Activated CD4-positive, alpha-beta T cell treated with anti-CD3 and anti-CD28 coated beads, Interleukin-2, amount 50 U/mL, for 24 hours (primary cell): ENCODE measurements at places on chromosomes 1 and 21.

GRCh38 chr1:59150577-59151386 is 146.1 kb upstream of the FGGY start:
- peak; percentile 3 for DNase-seq

DNA sequence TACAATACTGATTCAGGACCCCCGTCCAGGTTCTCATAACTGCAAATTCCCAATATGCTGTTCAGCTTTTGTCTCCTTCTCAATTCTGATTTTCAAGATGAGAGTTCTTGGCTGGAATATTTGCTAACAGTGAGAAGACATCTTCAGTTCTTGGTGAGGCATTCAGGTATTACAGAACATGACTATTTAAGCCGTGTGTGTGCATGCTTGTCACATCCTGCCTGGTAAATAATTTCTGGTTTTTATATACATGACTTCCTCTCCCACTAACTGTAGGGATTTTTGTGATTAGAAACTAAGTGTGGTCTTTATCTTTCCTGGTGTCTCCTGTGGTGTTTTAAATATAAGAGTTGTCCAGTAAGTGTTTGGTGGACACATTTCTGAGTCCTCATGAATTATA is 10.2 kb upstream of the SLC19A2 start:
- DNase-seq, result no peak

DNA sequence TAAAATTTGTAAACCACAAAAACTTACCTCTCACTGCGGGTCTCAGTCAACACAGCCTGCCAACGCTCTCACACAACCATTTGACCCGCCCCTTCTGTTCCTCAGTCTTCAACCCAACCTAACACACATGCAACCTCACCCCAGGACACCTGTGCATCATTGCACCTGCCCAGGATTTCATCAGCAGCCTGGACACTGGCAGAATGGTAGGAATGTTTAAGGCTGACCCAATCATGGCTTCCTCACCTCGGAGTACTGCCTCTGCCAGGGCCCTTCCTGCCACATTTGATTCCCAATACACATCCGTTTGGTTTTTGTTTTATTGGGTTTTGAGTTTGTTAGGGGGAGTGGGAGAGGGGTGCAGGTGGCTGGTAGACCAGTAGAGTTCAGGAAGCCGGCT is 40.7 kb downstream of the TOMM20 start:
- no peak for DNase-seq

DNA sequence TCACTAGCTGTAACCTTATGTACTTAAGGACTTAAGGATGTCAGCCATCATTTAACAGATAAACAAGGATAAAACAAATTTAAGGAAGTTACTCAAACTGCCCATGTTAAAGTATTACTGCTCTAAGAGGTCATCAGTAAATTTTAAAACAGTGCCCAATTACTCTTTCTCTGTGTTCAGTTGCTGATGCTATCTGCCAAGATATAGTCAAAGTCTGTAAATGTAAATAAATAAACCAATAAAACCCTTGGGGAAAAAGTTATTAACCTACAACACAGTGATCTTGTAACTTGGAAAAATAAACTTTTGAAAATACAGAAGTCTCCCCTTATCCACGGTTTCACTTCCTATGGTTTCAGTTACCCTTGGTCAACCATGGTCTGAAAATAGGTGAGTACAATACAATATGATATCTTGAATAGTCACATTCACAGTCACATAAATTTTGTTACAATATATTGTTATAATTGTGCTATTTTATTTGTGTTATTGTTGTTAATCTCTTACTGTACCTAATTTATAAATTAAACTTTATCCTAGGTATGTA is 501.8 kb downstream of the LMO4 start:
- no peak for DNase-seq

- DNase-seq, result no peak
Observed at GRCh38 chr1:169608226-169608625, 21.7 kb downstream of the SELP start.

- DNase-seq, result no peak
Observed at GRCh38 chr1:233015965-233016364, 65.6 kb downstream of the NTPCR start.

DNA sequence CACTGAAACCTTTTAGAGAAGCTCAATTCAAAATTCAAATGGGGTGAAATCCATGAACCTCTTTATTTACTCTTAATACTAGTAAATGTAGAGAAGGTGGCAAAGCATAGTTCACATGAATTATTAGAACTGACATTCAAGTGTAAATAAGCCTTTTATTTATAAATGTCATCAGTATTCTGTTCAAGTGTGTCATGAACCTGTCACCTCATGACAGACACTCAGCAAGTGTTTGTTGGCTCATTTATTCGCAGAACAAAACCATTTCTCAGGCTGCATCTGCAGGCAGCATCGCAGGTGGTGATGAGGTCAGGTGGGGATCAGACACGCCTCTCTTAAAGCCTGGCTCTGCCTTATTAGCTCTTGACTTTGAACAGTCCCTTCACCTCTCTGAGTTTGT is 116.6 kb downstream of the SETD4 start:
- DNase-seq, result no peak

DNA sequence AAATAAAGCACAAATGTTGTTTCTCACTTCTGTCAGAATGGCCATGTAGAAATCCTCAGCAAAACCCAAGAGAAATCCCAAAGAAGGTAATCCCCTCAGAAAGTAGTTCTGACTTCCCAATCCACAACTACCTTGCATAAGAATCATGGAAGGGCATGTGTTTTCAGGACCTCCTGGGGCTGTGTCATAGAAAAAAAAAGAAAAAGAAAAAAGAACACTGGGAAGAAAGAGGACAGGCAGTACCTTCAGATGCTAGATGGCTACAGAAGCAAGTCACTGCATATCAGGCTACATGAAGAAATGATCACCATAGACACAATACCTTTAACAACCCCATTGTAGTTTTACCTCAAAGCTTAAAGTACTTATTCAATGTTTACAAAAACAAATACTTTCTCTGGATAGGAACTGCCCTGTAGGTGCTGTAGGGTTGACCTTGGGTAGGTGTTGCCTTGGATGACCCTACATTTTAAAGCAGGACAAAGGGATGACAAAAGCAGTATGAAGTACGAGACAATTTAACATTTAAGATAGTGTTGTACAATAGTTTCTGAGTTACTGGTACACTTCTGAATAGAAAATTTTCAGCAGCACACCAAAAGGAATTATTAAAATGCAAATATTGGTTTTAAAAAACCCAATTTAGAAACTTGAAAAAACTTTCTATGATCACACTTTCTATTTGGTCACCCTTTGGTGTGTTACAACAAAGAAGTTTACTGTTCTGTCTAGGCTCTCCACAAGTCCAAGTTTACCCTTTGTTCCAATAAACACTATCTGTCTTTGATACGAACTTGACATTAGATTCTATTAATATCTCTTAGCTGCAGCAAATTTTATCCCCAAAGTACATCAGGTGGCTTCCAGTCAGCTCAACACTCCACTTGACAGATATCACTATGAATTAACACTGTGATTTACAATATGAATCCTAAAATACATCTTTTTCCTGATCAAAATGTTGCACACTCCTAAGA is 5.0 kb downstream of the TRIT1 start:
- DNase-seq, result no peak

DNA sequence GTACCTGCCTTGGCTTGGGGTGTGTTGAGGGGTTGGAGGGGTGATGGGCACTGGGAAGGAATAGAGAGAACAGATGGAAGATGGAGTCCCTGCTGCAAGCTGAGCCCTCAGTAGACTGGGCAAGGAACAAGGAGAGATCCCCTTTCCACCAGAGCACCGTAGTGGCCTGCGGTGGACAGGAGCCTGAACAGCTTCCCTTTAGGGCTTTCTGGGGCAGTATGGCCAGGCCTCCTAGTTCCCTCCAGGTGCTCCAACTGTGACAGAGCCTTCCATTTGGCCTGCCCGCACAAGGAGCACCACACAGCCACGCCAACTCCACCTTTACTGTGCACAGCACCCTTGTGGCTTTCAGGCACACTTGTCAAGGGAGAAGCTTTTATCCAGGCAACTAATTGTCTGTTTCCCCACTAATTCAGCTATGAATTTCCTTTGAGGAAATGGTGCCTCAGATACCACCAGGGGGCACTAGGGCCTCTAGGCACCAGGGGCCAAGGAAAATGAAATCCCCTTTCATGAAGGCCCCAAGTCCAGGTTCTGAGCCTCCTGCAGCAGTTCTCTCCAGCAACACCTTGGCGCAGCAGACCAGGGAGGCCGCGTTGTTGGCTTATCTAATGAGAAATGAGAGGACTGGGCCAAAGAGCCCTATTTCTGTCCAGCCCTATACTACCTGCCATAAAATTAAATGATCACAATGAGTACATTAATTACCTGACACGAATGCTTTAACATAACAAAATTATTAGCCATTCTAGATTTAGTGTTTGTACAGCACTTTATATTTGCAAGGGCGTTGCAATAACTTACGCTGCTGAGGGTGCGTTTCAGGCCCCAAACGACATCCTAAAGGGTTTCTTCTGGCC is 23.1 kb upstream of the ERI3 start:
- peak; percentile 28 for DNase-seq

DNA sequence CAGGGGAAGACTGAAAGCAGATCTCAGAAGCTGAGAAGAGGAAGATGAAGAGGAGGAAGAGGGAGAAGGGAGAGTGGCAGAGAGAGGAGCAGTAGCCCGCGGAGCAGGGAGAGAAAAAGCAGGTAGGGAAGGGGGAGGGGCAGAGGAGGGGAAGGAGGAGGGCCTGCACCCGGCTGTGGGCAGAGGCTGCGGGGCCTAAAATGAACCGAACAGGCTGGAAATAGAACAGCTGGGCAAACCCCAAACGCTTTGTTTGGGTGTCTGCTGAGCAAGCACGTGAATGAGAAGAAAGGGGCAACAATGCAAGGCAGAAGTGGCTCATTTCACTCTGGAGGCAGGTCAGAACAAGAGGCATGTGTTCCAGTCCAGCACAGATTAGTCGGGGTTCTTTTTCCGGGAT is 33.5 kb downstream of the KCNC4 start:
- no peak for DNase-seq

- DNase-seq, result no peak
Observed at GRCh38 chr21:31497914-31498313, 153.9 kb upstream of the TIAM1 start.

GRCh38 chr1:226706684-226707083 is 32.4 kb downstream of the ITPKB start:
- no peak for DNase-seq

GRCh38 chr1:167288390-167289074 is 67.8 kb downstream of the POU2F1 start:
- no peak for DNase-seq

DNA sequence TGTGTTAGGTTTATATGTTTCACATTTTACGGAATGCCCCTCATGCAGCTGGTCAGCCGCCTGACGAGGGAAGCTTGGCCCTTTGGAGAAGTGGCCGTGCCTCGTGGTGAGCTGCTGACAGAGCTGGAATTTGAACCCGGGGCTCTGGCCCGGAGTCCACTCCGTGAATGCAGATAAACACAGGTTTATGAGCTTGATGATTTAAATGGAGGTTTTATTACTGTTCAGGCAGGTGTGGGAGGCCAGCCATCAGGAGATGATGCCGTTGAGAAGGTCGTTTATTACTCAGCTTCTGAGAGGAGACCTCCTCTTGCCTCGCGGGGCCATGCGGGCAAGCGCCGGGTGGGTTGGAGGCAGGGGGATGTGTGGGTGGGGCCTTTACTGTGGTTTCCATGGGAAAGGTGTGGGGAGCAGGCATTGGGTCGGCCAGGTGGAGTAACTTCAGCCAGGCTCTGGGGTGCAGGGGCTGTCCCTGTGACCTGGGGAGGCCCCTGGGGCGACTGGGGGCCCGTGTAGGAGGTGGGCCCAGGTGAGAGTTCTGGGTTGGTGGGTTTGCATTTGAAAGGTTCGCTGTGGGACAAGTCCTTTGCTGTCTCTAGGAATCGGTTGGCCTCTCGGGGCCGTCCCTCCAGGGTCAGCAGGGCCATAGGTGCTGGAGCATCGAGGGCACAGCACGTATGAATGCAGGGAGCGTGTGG is 22.0 kb downstream of the PRKCZ start:
- DNase-seq, result no peak

- DNase-seq, result no peak
Observed at GRCh38 chr1:22231995-22232690, 89.2 kb upstream of the WNT4 start.

GRCh38 chr1:94741510-94741909 is 78.6 kb upstream of the SLC44A3 start:
- no peak for DNase-seq

- DNase-seq, result no peak
Observed at GRCh38 chr1:43512681-43513080, 18.0 kb upstream of the PTPRF start.

DNA sequence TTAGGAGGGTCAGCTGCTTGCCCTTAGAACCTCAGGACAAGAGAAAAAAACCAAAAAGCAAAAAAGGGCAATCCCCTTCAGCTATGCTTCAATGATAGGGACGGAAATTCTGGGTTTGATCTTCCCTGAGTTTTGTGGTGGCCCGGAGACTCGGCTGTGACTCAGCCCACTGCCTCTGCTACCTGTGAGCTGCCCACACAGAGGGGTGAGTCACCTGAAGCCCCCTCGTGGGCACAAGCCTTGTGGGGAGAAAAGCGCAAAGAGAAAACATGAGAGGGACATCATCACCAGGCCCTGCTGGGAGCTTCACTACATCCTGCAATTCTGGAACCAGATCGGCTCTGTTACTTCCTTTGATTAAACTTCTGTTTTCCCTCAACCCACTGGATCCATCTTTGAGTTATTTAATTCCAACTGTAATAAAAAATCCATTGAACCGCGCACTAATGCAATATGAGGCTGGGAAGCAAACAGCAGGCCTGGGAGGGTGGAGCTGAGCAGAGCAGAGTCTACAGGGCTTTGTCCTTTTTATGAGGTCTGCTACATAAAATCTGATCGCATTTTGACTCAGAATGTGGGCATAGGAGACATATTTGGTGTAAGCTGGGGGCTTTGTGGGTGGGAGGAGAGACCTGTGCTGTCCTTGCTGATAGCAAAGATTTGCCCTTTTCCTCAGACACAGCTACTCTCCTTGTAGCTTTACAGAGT is 58.7 kb upstream of the STUM start:
- DNase-seq, result no peak

- no peak for DNase-seq
Observed at GRCh38 chr1:27672750-27673112, 739 bp upstream of the IFI6 start.

- no peak for DNase-seq
Observed at GRCh38 chr1:63713627-63714481, 60.0 kb upstream of the ROR1 start.

- DNase-seq, result no peak
Observed at GRCh38 chr1:51898090-51898734, 19.7 kb upstream of the NRDC start.
